ENCODE measurements at places on chromosomes 1 and 21.

- DNase-seq: no peak
These were observed 1.6 kb downstream of the PADI2 start for GRCh38 chr1:17117451-17118265.

DNA sequence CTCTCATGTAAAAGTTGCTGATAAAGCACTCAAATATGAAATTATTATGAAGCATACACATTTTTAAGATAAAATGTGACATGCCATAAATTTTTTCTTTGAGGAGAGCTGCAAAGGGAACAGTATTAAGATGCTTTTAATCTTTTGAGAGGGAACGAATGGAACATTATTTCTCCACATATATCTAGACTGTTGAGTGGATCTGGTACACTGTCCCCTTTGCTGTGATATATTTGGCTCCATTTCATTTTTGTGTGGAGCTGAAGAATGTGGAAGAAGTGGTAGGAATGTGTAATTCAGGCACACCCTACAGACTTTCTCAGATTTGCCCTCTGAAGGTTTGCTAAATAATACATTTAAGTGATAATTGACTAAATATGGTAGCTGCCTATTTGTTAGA, 31.7 kb downstream of the PGM1 start:
- no peak for DNase-seq

GRCh38 chr1:49323925-49324540, 547.3 kb upstream of the BEND5 start:
- no peak for DNase-seq

GRCh38 chr1:238088560-238089290, 198.0 kb upstream of the ZP4 start:
- DNase-seq: peak; percentile 4

GRCh38 chr1:39819091-39819812, 30.6 kb upstream of the BMP8B start:
- DNase-seq: no peak

GRCh38 chr1:51442616-51443015, 76.5 kb downstream of the EPS15 start:
- no peak for DNase-seq

- DNase-seq: no peak
These were observed 12.8 kb downstream of the CACHD1 start for GRCh38 chr1:64482720-64483119.

GRCh38 chr21:44704636-44705001, 6.8 kb downstream of the TSPEAR start:
- DNase-seq: no peak

DNA sequence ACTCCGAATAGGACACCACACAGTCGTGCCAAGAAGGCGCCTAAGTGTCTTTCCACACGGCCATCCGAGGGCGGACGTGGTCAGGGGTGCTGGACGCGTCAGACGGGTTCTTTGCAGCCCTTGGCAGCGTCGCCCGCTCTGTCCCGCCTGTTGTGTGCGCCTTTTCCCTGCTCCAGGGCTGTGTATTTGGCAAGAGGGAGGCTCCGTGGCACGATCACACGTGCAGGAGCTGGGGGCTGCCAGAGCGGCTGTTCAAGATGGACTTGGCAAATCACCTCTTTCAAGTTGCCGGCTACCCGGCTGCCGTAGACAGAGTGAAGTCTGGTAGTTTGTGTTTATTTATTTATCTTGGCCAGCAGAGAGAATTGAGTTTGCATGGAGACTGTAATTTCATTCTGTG, 31.9 kb downstream of the PRKCZ start:
- DNase-seq: no peak

GRCh38 chr1:200668514-200669313, 993 bp downstream of the DDX59 start:
- DNase-seq: no peak

- DNase-seq: no peak
These were observed 45.1 kb downstream of the FASLG start for GRCh38 chr1:172704001-172704400.

- DNase-seq: no peak
These were observed 109.2 kb upstream of the NR5A2 start for GRCh38 chr1:199918196-199918769.

DNA sequence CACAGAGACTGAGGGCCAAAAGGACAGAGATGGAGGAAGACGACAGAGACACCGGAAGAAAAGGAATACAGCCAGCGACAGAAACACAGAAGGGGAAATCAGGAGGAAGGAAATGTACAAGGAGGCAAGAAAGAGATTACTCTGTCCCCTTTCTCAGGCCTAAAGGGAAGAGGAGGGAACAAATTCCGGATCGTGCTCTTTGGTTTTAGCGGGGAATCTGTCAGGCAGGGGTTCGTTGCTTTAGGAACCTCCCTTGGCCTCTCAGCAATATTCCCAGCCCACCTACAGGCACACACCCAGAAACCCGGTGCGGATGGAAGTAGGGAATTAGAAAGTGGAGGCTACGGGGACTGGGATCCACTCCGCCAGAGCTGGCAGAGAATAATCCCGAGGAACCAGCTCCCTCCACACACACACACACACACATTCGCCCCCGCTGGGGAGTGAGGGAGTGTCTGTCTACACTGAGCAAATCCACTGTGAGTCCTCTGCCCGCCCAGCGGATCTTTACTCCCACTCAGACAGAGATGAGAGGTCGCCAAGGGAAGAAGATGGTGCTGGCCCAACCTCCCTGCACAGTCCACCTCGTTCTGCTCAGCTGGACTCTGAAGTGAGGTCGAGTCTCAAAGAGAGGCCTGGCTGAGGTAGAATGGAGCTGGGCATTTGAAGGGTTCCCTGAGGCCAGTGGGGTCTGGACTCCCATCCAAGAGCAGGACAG, 5.7 kb downstream of the TAL1 start:
- no peak for DNase-seq

GRCh38 chr1:100904528-100904927, 8.6 kb downstream of the SLC30A7 start:
- no peak for DNase-seq

GRCh38 chr1:101483982-101484688, 247.3 kb downstream of the S1PR1 start:
- DNase-seq: no peak

DNA sequence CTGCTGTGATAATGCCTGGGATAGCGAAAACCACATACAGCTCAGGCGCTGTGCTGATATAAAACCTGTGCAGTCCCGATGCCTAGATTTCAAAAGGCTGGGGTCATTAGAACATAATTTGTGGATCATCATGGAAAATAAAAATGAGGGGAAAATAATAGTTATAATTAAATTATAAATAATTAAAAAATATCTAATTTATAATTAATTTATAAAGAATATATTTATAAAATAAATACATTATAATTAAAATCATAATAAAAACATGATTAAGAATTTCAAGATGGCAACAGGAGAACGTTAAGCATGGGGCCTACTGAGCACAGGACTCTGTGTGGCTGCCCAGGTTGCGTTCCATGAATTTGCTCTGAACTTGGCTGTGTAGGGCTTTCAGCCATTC, 53.9 kb downstream of the C21orf91 start:
- DNase-seq: no peak

GRCh38 chr1:238892612-238893011, 493.8 kb upstream of the CHRM3 start:
- peak; percentile 94 for DNase-seq

GRCh38 chr21:29195981-29196669, 65.7 kb downstream of the MAP3K7CL start:
- DNase-seq: peak; percentile 94

DNA sequence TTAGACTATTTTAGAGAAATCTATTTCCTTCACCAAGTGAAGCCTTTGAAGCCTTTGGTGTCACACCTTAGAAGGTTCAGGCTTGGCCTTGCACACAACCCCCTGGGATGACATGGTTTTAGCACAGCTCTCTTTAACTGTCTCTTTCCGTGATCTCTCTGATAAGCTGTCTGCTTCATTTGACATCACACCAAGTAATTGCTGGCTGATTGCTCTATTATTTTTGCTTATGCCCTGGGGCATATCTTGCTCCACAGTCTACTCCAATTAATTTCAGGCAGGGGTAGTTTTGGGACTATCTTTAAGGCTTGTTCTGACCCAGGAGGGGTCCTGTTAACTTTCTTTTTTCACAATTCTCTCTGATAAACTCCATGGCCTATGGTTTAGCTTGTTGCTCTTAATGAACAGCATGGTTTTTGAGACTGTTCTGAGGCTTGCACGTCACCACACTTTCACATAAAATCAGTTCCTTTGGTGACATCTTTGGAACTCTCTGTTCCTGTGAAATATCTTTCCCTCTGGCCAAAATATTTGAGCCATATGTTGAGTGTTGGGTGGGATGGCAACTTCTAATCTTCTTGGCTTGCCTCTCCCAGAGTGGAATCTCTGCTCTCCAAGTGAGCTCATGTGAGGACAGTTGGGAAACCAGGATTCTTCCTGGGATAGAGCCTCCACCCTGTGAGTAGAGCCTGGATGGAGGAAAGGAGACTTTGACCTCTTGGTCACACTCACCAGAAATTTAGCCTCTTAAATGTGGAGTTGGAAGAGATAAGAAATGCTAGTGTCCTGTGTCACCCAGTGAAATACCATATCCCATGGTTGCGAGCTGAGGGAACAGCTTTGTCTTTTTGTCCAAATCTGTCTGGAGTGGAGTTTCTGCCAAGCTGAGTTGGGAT, 63.6 kb downstream of the MAP3K21 start:
- DNase-seq: no peak
